ENCODE measurements at places on chromosomes 5 and 9.

- DNase-seq: no peak
Measured at GRCh38 chr5:33363537-33363936, 77.2 kb upstream of the TARS1 start.

DNA sequence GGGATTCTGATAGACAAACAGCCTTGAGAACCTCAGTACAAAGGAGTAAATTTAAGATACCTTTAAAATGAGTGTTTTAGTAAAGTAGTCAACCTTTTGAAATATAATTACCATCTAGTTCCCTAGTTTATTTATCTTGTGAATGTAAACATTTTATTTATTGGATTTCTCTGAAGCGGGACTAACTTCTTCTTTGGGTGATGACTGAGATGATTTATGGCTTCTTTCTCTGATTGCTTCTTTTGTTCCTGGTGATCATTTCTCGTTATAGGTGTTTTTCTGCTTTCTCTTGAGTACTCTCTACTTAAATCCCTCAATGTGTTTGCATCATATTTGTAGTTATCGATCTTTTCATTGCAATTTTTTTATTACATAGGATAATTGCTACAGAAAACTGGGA is 33.2 kb downstream of the PRDM6 start:
- DNase-seq: no peak

- no peak for DNase-seq
Measured at GRCh38 chr9:77677397-77677796, 29.3 kb upstream of the GNA14 start.

DNA sequence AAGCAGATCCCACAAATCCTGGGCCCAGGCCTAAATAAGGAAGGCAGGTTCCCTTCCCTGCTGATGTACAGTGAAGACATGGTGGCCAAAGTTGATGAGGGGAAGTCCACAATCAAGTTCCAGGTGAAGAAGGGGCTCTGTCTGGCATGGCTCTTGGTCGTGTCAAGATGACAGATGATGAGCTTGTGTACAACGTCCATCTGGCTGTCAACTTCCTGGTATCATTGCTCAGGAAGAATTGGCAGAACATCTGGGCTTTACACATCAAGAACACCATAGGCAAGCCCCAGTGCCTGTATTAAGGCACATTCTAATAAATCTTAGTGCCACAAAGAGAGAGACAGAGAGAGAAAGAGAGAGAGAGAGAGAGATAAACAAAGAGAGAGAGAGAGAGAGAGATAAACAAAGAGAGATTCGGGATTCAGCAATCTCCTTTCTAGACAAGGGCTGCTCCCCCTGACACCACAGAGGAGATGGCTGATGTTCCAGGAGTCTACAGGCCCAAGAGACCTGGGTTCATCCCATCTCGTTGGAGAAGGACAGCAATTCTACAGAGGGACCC is 45.5 kb upstream of the HSPA9 start:
- DNase-seq: no peak

- DNase-seq: no peak
Measured at GRCh38 chr5:4551034-4551433, 589.1 kb upstream of the ADAMTS16 start.

Data from GM18507 (cell line).